ENCODE measurements at places on chromosomes 2 and 18.
A peak's percentile ranks its signal among the peaks of the same experiment; 100 is the strongest.

DNA sequence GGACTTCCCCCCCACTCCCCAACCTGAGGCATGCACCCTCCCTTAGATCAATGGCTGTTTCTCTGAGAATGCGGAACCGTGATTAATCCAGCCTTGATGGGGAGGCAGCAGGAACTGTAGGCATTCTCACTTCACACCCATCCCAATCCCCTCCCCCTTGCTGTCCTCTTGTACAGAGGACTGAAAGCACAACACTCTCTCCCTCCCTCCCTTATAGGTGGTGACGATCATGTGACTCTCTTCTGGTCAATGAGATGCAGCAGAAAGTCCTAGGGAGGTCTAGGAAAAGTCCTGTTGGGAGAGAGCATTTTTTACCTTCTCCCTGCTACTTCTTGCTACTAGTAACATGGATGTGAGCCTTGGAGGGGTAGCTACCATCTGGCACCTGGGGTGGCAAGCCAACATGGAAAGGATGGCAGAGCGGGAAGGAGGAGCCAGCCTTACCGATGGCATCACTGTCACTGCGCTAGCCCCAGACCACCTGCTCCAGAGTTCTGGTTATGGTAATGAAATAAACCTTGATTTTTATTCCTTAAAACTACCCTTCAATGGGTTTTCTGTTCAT lies 106.9 kb downstream of the MSH2 start:
- no peak for DNase-seq

- no peak for DNase-seq
These were observed 17.7 kb upstream of the CHRNA1 start for GRCh38 chr2:174781996-174782395.

DNA sequence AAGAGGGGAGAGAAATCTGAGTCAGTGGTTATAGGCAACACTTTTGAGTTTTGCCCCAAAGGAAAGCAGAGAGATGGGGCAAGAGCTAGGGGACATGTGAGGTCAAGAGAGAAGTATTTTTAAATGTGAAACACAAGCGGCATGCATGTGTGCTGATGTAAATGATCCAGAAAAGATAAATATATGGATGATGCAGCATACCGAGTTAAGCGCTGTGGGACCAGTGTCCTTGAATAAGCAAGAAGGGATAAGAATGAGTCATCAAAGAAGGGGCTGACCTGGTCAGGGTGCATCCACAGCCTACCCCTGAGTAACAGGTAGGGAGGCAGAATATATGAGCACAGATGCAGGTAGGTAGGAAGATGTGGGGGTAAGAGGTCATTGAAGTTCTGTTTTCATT lies 180.9 kb downstream of the TRABD2A start:
- DNase-seq = no peak

DNA sequence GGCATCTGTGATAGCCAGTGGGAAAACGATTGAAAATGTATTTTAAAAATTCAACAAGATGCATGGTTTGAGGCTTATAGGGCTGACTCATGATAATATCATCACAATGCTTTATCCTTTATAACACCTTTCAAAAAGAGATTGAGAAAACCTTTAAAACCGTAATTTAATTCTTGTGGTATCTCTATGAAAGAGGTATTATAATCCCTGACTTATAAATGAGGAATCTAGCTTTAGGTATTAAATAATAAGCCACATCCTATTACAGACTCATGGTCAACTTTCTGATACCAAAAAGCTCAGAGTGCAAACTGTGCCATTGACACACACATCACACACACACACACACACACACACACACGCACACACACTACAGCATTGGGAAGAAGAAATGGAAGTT lies 134.6 kb upstream of the RAB12 start:
- DNase-seq = no peak

DNA sequence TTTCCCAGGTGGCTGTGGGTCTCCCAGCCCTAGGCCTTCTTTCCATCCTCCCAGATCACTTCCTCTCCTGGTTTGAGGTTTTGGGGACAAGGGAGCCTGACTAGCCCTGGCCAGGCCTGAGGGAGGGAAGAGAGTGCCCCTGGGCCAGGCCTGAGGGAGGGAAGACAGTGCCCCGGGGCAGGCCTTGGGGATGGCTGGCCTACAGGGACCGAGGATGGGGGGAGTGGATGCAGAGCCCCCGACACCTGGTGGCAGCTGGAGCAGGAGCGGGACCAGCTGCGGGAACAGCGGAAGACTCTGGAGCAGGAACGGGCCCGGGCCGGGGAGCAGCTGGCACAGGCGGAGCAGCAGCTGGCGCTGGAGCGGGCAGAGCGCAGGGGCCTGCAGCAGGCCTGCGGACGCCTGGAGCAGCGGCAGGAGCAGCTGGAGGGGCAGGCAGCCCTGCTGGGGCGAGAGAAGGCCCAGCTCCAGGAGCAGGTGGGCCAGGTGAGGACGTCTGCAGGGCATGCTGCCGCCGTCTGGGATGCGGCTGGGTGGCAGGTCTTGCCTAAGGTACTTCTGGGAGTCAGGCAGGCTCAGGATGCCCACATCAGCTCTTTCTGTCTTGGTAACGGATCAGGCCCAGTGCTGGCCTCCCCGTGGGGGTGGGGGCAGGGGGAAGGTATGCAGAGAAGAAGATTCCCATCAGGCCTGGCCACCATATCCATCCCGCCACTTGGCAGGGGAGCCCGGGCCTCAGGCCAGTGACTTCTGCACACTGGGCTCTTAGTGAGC lies 29.2 kb downstream of the CROCC2 start:
- no peak for DNase-seq

GRCh38 chr18:24446953-24447538 lies 13.4 kb upstream of the HRH4 start:
- DNase-seq = no peak

DNA sequence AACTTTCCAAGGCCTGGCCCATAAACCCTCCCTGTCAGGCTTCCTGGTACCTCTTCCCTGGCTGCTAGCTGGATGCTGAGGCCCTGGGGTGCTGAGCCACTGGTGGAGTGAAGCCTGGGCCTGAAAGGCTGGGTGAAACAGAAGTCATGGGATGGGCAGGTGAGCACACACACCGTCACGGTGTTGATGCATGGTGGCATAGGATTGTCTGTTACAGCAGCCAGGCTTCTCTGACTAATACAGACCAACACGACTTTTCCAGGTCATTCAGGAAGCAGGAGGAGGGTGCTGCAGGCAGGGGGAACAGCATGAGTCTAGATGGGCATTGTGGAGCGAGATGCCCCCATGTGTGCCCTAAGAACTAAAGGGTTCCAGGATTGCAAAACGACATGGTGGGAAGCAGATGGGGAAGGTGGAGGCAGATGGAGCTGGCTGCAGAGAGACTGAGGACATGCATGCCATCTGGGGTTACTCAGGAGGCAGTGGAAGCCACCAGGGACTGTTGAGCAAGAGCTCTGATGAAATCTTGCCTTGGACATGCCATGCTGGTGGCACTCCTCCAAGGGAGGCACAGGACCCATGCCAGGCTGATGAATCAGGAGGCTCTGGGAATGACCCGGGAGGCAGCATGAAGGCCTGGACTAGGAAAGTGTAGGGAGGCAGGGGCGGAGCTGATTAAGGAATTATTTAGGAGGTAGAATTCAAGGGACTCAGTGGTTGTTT lies 480.9 kb downstream of the TSN start:
- DNase-seq = no peak

DNA sequence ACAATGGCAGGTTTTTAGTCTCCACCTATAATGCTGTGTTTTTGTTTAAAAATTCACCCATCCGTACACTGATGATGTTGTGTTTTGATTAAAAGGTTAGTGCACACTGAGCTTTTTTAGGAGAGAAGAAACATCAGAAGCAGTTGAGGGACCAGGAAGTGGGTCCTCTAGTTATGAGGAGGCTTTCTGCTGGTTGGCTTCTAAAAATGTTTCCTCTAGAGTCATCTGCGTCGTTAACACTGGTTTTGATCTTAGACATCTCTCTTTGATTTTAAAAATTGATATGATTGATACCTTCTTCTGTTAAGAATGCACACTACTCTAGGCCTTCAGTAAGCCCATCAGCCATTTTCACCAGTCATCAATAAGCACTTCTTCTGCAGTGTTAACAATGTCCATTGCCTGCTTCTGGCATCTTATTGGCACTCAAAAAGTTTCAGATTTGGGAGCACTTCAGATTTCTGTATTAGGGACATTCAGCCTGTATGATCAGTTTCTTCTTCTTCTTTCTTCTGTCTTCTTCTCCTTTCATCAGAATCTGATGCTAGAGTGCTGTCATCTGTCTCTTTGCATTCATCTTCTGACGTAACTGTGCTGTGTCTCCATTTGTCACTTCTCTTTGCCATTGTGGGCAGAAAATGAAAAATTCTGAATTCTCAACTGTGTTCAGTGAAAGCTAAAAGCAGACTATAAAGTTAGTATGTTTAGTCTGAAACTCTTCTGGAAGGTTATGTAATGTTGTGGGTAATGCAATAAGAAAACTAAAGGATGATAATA lies 56.3 kb downstream of the PHLPP1 start:
- no peak for DNase-seq

- DNase-seq = peak; percentile 79
These were observed 229.5 kb upstream of the ZC3H15 start for GRCh38 chr2:186256540-186256939.

- DNase-seq = peak; percentile 97
These were observed 665 bp upstream of the SMAD2 start for GRCh38 chr18:47930931-47931717.

DNA sequence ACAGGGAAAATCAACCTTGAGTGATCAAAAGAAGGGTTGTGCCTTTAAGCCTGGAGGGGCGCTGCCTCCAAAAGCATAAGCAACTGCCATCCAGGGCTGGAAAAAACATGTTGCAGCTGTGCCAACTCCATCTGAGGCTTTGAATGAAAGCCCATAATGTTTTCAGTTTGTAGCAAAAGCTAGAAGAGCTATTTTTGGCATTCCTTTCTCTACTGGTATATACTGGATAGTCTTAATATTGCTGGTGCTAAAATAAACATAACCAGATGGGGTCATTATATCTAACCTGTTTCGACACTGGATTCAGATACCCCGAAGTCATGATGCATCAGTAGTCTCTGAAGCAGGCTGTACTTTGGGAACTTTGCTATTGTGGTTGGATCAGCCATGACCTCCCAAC lies 25.1 kb downstream of the ANXA4 start:
- DNase-seq = no peak

- no peak for DNase-seq
These were observed 225.5 kb downstream of the AGAP1 start for GRCh38 chr2:235719146-235719942.
